ENCODE measurements at places on chromosomes 6 and 20.

DNA sequence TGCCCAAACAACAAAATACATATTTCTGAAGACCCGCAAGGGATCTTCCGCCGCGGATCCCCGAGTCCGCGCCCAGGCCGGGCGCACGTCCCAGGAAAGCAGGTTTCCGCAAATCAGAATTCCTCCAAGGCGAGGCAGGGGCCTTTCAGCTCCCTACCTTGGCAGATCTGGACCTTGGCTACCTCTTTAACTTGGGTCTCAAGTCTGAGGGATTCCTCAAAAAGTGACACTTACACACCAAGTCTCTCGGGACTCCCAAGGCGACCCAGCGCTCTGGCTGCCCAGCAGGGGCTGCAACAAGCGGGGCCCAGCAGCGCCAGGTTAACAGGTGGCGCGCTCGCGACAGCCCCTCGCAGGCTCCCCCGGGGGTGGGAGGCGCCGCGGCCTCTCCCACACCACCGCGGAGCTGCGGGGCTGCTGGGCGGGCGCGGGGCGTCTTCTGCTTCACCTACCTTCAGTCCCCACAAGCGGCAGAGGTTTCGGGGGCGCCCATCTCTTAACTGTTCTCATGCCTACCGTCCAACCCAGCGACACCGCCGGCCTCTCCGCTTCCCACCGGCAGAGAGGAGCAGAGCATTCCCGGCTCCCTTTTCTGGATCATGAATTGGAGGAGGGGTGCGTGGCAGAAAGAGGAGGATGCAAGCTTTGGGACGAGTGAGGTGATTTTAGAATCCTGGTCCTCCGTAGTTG, 414 bp downstream of the SIM1 start:
- no peak for DNase-seq

DNA sequence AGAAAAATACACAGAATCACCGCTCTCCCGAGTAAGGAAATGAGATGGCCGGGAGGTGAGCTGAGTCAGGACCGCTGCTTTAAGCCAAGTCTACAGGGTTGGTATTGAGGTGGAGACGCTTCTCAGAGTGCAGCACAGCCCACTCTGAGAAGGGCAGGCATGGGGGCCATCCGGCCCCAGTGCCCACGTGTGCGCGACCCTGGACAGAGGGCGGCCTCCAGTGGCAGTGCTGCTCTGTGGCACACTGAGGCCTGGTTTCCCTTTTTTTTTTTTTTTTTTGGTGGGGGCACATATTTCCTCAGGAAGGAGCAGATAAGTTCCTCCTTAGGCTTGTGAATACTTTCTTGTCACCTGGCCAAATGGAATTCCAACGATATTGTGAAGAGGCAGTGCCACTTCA, 88.8 kb downstream of the FOXC1 start:
- no peak for DNase-seq

DNA sequence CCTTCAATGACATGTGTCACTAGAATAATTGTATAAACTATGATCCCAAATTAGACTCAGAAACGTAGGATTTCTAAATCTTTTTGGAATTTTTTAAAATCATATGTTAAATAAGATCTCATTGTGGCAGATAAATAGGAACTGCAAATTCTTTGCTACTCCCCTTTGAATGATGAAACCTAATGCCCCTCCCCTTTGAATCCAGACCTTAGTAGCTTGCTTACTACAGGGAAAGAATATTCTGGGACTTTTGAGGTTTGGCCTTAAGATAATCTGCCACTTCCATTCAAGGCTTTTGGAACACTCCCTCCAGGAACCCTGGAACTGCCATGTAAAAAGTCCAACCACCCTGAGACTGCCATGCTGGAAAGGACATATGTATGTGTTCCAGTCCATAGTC, 7.1 kb downstream of the TDP2 start:
- DNase-seq, result no peak

DNA sequence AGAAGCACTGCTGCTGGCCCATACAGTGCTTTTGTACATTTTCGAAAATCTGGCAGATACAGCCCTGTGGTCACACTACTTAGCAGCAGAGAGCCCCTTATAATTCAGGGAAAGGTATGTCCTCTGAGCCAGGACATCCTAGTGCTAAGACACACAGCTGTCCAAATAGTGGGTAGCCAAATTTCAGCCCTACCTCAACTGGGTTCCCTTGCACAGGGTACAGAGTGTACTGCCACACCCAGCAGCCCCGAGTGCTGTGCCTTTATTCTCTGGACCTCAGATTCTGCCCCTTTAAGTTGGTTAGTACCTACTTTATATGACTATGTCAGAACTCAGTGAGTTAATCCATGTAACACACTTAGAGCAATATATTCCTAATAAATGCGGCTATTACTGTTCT, 47.6 kb downstream of the PRPH2 start:
- no peak for DNase-seq

GRCh38 chr6:15461127-15461944, 201.5 kb downstream of the DTNBP1 start:
- DNase-seq, result no peak

- no peak for DNase-seq
Measured at GRCh38 chr6:22141241-22141745, 155.5 kb downstream of the PRL start.

DNA sequence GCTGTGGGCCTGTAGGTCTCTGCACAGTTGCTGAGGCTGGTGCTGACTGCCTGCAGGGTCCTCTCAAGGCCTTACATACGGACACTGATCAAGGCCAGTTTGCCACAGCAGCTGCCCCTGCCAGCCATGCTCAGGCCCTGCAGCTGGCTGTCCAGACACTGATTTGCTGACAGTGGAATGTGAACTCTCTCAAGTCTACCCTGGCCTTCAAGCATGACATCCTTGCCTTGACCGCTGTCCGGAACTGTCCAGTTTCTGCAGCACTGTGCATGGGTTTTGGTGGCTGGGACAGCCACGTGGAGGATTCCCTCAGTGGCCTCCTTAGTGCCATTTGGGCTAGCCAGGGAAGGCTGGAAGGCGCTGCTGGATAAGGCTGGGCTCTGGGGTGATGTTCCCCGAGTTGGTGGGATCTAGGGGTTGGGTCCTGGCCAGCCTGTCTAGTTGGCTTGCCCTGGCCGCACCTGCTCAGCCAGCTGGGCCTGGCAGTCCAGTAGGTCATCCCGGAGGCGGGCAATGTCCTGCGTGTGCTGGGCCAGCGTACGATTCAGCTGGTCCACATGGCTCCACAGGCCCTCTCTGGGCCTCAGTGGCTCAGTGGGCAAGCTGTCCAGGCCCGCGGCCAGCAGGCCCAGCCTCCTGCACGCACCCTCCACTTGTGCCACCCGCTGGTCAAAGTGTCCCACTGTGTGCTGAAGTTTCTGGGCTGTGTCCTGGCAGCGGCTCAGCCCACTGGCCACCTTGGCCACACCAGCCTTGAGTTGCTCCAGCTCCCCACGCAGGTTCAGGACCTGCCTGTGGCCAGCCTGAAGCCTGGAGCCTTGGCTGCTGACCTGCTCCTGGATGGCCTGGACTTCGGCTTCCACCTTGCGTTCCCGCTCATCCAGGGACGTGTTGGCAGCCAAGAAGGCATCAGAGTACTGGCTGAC, 5.5 kb downstream of the EMILIN3 start:
- no peak for DNase-seq

GRCh38 chr6:79724816-79725215, 93.7 kb downstream of the SH3BGRL2 start:
- DNase-seq, result no peak

DNA sequence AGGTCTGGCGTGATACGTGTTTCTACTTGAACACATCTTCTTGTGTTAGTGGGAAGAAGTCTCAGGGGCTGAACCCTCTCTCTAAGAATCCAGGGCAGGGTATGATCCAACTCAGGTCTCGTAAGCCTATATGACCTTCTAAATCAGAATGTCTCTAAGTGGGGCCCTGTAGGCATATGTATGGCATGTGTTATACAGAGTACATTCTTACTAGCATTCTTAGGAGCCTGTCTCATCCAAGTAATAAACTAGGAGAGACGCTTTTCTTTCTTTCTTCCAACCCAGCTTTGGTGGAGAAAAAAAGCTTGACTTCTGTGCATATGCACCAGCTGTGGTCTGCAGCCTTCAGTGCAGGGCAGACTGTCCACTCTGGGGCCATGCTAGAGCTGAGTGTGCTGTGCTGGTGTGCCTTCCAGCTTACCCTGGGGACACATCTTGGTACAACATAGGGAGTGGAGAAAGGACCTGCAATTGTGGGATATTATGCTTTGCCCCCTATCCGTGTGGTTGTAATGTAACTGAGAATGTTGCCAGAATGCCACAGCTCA, 47.3 kb downstream of the L3MBTL3 start:
- DNase-seq, result no peak

DNA sequence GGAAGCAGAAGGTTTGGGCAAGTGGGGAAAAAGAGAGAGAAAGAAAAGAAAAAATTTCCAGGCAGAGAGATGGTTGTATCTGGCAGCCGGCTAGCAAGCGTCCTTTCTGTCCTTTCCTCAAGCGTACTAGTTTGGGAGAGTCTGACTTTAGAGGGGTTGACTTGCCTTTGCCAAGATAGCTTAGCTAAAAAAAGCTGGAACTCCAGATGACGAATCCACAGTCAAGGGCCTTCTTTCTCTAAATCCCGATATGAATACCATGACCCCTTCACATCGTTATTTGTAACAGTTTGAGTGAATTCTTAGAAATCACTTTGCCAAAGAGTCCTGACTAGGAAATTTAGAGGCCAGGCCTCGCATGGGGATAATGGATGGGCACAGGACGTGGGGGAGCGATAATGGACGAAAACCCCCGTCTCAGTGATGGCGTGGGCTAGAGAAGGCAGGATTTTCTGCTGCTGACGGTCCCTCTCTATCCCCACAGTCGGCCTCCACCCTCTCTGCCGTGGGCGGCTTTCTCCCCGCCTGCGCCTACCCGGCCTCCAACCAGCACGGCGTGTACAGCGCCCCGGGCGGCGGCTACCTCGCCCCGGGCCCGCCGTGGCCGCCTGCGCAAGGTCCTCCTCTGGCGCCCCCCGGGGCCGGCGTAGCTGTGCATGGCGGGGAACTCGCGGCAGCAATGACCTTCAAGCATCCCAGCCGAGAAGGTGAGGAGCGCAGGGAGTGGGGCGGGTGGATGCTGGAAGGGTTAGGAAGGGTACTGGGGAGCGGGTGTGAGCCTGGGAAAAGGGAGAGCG, 3.5 kb downstream of the PAX1 start:
- DNase-seq, result no peak

GRCh38 chr6:153058291-153058690, 55.8 kb upstream of the MTRF1L start:
- no peak for DNase-seq

DNA sequence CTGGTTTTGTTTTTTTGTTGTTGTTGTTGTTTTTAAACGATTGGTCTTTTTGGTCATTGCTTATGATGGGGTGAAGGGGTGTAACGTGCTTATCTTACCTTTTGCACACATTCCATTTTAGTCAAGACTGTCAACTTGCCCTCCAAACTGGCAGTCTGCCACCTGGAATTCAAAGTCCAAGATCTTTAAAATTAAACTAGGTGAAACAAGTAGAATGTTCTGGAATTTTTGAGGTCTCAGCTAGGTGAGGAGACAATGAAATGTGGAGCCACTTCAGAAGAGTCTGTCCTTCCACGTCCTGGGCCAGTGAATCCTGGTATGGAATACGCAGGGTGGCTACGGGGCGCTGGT, 344.6 kb downstream of the ZFAND3 start:
- no peak for DNase-seq

DNA sequence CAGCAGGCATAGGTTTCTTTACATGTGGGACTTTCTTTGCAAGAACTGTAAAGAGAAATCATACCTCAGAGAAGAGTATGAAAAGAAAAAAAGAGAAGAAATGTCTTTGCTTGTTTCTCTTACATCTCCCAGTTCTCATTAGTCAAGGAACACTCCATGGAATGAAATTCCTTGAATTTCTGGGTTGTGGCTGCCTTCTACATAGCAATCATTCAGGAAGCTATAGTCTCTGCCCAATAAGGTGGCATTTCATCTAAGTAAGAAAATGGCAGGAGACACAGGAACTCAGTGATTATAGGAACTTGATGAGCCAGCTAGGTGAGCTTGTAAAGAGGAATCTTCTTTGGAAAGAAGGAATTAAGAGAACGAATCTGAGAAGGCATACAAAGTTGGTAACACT, 197.0 kb upstream of the FKBP1C start:
- no peak for DNase-seq

DNA sequence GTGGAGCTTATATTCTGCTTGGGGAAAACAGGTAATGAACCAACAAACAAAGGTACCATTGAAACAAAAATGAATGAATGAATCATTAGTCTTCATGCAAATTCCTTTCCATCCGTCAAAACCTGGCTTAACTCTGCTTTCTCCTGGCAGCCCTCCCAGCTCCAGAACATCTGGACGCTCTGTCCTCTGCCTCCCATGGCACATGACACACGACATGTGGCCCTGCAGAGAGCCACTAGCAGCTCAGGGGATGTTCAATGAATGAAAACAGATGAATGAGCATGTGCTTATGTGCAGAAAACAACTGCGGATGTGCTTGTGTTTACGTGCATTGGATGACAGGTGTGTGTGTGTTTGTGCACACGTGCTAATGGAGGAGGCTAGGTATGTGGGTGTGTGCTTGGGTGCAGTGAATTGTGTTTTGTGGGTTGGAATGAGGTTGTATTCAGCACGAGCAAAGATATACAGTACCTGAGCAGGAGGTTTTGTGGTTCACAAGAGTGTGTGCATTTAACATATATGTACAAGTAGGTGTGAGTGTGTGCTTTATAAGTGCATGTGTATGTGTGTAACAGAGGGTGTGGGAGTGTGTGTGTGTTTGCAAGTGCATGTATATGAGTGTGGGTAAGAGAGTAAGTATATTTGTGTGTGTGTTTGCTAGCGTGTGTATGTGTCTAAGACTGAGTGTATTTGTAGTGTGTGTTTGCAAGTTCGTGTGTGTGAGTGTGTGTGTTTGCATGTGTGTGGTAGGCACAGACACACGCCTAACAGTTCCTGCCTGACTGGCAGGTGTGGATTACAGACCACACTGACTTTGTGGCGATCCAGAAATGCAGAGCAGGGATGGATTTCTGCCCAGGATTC, 374.1 kb upstream of the SULF2 start:
- DNase-seq, result no peak

DNA sequence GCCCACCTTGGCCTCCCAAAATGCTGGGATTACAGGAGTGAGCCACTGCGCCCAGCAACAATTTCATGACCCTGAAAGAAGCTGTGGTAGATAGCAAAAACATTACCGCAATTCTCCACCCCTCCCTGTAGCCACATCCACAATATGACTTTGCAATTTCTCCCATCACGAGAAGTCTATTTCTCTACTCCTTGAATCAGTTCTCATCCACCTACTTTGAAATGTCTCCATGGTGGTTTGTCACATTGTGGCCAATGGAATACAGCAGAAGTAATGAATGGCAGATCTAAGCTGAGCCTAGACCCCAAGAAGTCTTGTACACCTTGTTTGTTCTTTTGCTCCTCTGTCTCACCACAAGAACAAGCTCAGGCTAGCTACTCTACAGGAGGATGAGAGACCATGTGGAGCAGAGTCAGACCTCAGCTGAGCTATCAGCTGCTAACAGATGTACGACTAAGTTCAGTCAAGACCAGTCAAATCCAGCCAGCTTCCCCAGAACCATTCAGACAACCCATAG, 6.3 kb downstream of the OXT start:
- DNase-seq, result no peak

GRCh38 chr6:42392833-42393232, 58.9 kb downstream of the TRERF1 start:
- DNase-seq, result no peak
